Dorsolateral prefrontal cortex (tissue), 122 donors: ENCODE measurements at places on chromosomes 5 and 9.
A peak's percentile ranks its signal among the peaks of the same experiment; 100 is the strongest.

GRCh38 chr9:33765411-33765810 lies 29.9 kb upstream of the PRSS3 start:
- DNase-seq = no peak

- DNase-seq = no peak
Measured at GRCh38 chr5:180495292-180495691, 1.1 kb downstream of the CNOT6 start.

DNA sequence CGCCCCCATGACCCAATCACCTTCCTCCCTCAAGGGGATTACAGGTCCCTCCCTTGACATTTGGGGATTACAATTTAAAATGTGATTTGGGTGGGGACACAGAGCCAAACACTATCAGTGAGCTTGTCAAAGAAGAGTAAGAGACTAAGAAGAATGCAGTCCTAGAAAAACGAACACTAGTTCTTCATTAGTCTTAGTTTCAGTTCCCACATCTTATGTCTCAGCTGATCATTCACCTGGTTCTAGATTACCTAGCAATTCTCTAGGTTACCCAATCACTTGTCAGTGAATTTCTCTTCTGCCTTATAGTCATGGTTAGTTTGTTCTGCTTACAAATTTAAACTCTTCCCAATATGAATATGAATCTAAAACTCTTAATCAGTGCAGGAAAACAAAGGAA lies 251.5 kb downstream of the COX7C start:
- no peak for DNase-seq

DNA sequence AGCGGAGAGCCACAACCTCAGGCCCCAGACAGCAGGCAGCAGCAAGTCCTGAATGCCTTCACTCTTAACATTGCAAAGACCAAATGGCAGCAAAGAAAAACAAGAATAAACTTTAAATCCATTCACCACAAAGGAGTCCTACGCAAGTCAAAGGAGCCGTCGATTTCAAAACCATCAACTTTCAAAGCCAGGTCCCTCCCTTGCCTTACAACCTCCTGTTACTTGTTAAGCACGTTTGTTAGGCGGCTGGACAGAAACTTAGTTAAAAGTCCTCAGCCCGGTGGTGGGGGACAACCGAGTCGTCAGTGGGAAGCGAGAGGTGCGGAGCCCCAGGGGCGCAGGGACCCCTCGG lies 938 bp downstream of the LPAR1 start:
- no peak for DNase-seq

GRCh38 chr5:175521313-175521833 lies 43.0 kb downstream of the SFXN1 start:
- no peak for DNase-seq

GRCh38 chr9:70924380-70924779 lies 197.0 kb downstream of the TRPM3 start:
- no peak for DNase-seq

- DNase-seq = no peak
Measured at GRCh38 chr5:67140413-67140812, 56.2 kb downstream of the CD180 start.

DNA sequence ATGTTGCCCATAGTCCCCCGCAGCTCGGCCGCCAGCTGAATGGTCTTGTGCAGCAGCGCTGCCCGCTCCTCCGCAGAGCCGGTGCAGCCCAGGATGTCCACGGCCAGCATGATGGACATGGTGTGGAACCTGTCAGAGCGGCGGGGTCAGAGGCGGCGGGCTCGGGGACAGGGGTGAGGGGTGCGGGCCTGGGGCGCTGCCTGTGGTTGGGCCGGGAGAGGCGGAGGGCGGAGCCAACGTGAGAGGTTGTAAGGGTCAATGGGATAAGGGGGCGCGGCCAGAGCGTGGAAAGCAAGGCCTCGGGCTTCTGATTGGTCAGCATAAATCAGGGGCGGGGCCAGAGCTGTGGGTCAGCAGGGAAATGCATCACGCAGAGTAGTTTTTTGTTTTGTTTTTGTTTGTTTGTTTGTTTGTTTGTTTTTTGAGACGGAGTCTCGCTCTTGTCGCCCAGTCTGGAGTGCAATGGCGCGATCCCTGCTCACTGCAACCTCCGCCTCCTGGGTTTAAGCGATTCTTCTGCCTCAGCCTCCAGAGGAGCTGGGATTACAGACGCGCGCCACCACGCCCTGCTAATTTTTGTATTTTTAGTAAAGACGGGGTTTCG lies 6.8 kb upstream of the TOR2A start:
- peak; percentile 88 for DNase-seq

DNA sequence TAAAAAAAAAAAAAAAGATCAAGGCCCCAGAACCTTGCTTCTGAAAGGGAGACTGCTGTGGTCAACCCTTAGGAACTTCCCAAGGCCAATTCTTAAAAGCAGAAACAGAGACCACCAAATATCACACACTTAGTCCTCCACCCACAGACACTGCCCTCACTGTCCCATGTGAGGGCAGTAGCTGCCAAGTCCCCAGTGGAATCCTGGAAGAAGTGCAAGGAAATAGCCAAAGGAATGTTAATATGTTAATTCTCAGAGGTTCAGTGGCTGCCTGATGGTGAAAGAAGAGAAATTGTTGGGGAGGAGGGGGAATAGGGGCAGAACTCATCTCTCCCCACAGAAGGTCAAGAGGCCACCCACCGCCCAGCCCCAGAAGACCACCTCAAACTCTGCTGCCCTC lies 23.1 kb downstream of the FSTL4 start:
- no peak for DNase-seq

- DNase-seq = no peak
Measured at GRCh38 chr5:140073296-140073695, 30.2 kb upstream of the NRG2 start.

DNA sequence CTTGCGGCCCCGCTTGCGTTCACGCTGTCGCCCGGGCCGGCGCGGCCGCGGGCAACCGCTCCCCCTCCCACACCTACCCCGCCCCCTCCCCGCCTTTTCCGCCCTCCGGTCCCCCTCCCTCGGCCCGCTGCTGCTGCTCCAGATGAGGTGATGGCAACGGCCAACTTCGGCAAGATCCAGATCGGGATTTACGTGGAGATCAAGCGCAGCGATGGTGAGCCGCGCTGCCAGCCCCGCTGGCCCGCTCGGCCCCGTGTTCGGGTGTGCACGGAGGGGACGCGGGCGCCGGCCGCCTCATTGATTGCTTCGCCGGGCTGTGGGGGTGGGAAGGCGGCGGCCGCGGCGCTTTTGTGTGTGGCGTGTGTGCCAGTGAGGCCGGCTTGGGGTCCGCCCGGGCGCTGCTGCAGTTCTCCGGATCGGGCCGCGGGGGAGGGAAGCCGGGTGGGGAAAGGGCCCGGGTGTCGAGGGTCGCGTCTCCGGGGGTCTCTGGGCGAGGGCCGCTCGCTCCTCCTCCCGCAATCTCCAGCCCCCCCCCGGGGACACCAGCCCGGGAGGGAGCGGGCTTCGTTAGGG lies 403 bp downstream of the KIF2A start:
- DNase-seq = peak; percentile 53

GRCh38 chr5:134581241-134581981 lies 51.2 kb downstream of the SAR1B start:
- DNase-seq = no peak

DNA sequence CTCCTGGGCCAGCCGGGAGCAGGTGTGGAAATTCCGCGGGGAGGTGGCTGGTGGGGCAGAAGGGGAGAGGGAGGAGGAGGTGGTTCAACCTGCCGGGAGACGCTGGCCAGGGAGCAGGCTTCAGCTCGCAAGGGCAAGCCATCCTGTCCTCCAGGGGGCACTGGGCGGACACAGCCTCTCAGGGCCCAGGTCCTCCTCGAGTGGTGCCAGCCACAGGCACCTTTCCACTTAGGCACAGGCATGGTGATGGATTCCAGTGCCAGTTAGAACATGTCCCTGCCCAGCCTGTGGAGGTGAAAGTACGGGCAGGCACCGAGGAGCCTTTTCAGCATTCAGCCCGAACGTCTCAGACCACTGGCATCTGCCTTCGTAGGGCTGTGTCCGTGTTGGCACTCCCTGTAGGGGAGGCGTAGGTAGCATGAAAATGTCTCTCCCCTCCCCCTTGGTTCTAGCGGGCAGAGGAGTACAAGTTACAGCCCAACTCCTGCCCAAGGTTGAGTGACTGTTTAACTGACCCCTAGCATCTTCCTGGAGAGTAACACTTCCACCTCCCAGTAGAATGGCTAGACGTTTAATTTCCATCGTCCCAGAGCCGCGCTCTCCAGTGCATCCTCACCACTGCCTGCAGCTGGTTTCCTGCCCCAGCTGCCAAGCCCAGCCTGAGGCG lies 48.9 kb downstream of the DAB2IP start:
- DNase-seq = peak; percentile 46

DNA sequence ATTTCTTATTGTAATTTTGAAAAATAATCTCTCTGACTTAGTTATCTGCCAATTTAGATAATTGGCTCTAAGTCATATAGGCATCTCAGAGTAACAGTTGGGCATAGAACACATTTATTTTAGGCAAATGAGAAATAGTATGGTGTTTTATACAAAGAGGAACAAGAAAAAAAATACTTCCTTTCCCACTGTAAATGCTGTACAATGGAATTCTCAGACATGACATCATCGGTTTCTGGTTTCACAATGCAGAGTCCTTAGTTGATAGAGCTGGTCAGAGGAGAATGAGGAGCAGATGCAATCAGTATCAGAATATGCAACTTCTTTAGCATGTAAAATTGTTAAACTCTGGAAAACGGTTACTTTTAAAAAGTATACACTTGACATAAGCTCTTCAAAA lies 49.4 kb downstream of the PLK2 start:
- DNase-seq = no peak

- no peak for DNase-seq
Measured at GRCh38 chr9:96050861-96051155, 175.3 kb downstream of the ERCC6L2 start.

GRCh38 chr9:107816561-107817021 lies 327.0 kb upstream of the KLF4 start:
- no peak for DNase-seq

GRCh38 chr5:59832577-59833301 lies 60.8 kb downstream of the PDE4D start:
- no peak for DNase-seq

DNA sequence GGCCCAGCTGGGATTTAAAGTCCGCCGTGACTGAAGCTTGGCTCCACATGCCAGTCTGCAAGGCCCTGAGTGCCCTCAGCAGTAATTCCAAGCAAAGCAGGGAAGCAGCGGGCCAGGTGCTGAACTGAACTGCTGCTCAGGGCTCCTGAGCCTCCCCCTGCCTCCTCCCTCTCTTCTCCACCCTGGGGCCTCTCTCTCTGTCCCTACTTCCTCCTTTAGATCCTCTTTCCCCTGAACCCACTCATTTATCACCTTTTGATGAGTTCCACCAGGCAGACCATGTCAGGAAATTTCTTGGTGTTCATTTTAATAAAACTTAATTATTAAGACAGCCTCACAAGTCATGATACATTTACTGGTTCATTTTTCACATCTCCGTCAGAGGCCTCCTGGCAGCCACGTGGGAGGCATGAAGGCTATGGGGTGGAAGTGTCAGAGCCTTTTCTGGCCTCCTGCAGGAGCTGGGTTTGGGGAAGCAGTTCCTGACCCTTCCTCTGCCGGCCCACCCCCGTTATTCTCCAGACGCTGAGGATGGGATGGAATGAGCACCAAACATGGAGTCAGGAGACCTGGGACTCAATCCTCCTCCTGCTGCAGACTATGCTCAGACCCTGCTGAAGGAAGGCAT lies 32.2 kb upstream of the KCNIP1 start:
- DNase-seq = no peak

GRCh38 chr5:157248821-157249470 lies 17.0 kb upstream of the CYFIP2 start:
- no peak for DNase-seq

DNA sequence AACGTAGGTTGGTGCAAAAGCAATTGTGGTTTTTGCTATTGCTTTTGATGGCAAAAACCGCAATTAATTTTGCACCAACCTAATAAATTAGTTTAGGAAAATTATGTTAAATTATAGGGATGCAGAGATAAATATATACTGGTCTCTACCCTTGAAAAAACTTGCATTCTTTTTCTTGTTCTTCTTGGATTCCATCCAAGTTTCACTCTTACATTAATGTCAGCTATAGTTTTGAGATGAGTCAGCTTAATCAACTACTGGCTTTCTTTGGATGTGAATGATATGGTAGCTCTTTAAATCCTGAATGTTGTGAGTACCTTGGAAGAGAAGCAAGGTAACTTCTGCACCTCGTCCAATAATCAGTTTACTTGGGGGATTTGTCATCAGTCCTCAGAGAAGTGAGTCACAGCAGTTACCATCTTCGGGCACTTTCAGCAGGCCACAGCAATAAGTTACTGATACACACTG lies 549.0 kb upstream of the ZNF608 start:
- no peak for DNase-seq

- no peak for DNase-seq
Measured at GRCh38 chr9:93235300-93235960, 51.5 kb downstream of the WNK2 start.

DNA sequence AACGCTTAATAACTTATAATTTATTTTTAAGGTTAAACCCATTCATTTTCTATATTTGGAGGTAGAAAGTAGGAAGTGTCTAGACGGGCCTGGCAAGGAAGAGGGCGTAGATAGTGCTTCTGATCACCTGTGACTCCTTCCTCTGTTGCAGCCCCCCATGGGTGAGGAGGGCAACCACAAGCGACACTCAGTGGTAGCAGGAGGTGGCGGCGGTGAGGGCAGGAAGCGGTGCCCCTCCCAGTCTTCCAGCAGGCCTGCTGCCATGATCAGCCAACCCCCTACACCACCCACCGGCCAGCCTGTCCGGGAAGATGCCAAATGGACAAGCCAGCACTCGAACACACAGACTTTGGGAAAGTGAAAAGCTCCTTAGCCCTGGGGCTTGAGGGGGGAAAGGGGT lies 36.7 kb downstream of the FAXDC2 start:
- DNase-seq = no peak

DNA sequence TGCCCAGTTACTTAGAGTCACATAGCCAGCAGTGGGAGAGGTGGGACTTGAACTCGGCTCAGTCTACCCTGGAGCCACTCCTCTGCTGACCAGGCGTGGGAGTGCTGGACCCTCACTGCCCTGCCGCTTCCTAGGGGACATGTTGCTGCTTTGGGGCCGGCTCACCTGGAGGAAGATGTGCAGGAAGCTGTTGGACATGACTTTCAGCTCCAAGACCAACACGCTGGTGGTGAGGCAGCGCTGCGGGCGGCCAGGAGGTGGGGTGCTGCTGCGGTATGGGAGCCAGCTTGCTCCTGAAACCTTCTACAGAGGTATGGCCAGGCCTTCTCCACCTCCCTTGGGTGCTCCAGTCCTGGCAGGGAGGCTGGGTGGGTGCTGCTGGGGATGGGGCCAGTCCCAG lies 3.4 kb upstream of the CACFD1 start:
- no peak for DNase-seq

DNA sequence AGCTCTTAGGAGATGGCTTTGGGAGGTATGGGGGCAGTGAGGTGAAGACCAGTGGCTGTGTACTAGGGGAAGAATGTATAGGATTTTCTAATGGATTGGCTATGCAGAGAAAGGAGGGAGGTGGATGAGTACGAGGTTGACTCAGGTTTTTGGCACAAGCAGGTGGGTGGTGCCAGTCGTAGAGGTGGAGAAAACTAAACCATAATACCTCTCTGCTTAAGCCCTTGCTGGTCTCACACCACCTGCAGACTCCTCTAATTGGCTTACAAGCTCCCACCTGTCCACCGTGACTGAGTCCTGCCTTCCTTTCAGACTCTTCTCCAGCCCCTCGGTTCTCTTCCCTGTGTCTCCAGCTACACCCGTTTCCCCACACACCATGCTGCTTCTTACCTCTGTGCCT lies 521.7 kb upstream of the CLINT1 start:
- no peak for DNase-seq

- DNase-seq = no peak
Measured at GRCh38 chr5:143085319-143085917, 315.2 kb downstream of the ARHGAP26 start.
